ENCODE measurements at places on chromosomes 2 and 18.

GRCh38 chr2:72788756-72789155, 37.1 kb downstream of the EXOC6B start:
- no peak for DNase-seq

GRCh38 chr2:151459358-151459757, 49.7 kb downstream of the RIF1 start:
- DNase-seq, result no peak

GRCh38 chr2:217812170-217812569, 190.6 kb downstream of the TNS1 start:
- no peak for DNase-seq

DNA sequence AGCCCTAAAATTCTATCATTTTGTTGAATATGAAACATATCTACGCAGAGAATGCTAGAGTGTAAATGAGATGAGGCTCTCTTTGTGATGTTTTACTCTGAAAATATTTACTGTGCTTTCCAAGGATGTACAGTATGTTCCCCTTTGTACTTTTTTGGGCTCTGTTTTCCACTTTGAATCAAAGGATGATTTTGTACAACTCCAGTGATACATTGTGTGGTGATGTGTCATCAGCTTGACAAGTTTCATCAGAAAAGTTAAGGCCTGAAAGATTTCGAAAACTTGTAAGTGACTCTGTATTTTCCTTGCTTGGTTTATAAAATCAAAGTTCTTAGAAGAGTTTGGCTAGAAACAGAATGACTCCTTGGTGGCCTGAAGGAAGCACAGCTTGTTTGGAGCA, 206.3 kb downstream of the LTBP1 start:
- no peak for DNase-seq

GRCh38 chr2:13996527-13996926, 636.0 kb upstream of the LRATD1 start:
- DNase-seq, result no peak

- DNase-seq, result no peak
Measured at GRCh38 chr2:85269959-85270358, 57.8 kb downstream of the TGOLN2 start.

- no peak for DNase-seq
Measured at GRCh38 chr18:48161911-48162698, 231.6 kb upstream of the SMAD2 start.

DNA sequence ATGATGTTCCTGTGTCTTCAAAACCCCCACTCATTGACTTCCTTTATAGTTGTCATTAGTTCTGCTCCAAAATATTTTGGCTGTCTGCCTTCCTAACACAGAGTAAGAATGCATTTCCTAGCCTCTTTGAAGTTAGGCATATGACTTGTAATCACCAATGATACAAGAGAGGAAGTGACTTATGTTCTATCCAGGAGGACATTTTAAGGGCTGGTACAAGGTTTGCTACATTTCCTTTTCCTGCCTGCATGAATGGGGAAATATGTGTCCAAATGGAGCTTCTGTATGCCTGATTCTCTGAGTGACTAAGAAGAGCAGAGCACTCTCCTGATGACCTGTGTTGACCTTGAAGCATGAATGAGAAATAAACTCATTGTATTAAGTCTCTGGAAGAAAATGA, 115.1 kb downstream of the PLCL1 start:
- no peak for DNase-seq

DNA sequence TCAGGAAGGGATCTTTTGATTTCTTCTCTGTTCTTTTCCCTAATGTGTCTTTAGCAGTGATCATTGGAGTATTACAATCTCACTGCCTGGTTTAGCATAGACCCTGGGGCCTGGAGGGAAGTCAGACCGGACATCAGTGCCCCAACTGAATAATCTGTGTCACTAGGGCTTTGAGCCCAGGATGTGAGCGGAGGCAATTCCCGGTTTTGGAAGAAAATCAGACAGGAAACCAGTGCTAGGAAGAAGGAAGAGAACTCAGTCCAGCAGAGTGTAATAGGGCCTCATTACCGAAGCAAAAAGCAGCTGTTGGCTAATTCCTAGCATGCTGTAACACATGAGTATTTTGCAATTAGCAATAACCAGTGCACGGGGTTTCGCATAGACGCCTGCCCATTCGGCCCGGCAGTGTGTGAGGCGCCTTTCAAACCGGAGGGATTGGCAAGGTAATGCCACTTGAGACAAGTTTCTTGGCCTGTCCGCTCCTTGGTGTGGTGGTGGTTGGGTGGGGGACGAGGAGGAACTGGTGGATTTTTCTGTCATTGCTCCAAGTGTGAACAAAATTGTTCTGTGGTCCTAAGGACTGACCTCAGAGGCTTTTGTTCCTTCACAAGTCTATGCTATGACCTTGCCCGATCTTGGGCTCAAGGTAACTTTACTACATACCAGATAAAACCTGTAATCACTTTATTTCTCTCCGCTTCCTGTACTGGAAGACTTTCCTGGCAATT, 2.8 kb downstream of the FOSL2 start:
- no peak for DNase-seq

GRCh38 chr2:237262838-237263771, 150.9 kb downstream of the COL6A3 start:
- DNase-seq, result no peak

DNA sequence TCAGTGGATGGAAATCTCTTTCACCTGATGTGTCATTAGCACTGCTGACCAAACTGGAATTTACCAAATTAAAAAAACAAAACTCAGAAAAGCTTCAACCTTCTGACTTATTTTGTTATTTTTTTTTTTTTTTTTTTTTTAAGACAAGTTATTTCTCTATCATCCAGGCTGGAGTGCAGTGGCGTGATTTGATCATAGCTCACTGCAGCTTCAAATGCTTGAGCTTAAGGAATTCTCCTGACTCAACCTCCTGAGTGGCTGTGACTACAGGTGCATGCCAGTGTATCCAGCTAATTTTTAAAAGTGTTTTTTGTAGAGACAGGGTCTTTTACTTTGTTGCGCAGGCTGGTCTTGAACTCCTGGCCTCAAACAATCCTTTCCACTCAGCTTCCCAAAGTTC, 155.6 kb downstream of the LRRTM1 start:
- DNase-seq, result no peak

GRCh38 chr2:178238750-178239149, 44.4 kb downstream of the OSBPL6 start:
- DNase-seq, result no peak

GRCh38 chr2:226446406-226447001, 353.1 kb downstream of the IRS1 start:
- DNase-seq, result no peak

- peak; percentile 54 for DNase-seq
Measured at GRCh38 chr18:2883076-2883735, 36.4 kb downstream of the EMILIN2 start.

GRCh38 chr2:714005-714741, 37.0 kb upstream of the TMEM18 start:
- peak; percentile 76 for DNase-seq

GRCh38 chr2:47029737-47030524, 114.3 kb upstream of the MCFD2 start:
- no peak for DNase-seq

GRCh38 chr2:33383855-33384598, 92.4 kb upstream of the RASGRP3 start:
- DNase-seq, result no peak

DNA sequence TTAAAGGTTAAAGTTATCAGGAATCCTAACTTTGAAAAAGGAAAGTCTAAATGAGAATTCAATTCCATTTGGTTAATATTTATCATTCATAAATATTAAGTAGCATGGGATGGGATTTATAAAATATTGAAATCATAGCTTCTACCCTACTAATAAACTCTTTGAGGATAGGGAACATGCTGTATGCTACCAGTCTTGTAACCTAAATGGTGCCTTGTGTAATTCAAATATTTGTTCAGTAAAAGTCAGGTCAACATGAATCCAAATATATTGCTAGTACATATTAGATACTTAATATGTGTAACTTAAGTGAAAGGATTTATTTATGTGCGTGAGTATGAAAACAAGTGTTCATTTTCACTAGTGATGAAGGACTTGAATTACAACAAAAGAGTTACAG, 94.1 kb downstream of the CAMKMT start:
- no peak for DNase-seq

Measured in GM13977 (cell line).